8988T (cell line): ENCODE measurements at places on chromosomes 12 and 14.

GRCh38 chr12:101207086-101207780, 2.8 kb downstream of the SLC5A8 start:
- no peak for DNase-seq

DNA sequence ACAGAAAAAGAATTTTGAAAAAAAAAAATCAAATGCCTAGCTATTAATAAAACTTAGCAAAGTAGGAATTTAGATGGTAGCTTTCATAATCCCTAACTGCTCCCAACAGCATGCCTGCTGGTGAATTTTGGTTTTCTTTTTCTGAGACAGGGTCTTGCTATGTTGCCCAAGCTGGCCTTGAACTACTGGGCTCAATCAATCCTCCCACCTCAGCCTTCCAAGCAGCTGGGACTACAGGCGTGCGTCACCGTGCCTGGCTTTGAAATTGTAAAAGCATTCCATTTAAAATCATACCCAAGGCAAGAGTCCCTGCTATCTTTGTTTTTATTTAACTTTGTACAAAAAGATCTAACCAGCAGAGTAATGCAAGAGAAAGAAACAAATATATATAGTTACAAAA, 20.7 kb downstream of the FBXO21 start:
- DNase-seq = no peak

- DNase-seq = no peak
Observed at GRCh38 chr14:76261371-76261811, 109.7 kb downstream of the GPATCH2L start.

DNA sequence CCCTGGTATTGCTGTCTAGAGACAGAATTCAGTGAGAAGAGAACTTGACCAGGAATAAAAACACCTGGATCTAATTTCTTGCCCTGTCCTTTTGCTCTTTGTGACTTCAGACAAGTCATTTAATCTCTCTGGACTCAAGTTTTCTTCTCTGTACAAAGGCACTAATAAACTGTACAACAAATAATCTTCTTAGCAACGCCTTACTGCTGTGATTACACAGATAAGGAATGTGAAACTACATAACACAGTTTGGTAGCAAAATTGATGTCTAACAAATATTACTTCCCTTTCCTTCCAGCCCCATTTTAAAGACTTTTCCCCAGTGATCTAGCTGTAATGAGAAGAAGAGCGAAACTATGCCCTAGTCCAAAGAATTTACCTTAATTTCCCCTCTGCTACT, 69.3 kb downstream of the BCAT1 start:
- no peak for DNase-seq

DNA sequence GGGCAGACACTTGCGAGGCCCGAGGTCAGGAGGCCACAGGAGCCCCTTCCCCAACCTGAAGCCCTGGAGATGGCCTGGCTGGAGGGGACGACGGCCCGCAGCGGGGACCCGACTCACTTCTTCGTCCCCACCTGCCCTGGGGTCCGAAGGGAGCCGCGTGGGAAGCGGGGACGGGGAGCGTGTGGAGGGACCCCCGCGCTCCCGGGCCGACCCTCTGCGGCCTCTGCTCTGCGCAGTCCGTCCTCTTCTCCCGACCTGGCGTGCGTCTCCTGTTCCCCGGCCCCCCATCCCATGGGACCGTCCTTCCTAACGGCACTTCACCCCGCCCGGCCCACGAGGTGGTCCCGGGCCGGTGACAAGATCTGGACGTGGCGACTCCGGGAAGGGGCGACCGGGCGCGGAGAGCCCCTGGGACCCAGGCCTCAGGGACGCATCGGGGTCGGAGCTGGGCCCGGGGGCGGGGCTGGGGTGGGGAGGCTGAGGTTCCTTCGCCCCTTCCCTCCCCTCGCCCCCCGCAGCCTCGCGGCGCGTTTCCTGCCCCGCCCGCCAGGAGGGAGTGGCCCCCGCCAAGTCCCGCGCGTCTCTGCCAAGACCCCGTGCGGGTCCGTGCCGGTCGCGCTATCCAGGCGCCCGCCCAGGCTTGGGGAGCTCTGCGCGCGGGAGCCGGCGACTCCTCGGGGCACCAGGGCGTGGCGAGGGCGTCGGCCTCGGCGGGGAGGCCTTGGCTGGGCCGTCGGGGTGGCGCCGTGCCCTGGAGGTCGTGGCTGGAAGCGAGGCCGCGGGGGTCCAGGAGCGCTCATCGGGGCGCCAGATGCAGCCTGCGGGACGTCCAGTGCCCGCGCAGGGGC, 97.1 kb downstream of the TNFAIP2 start:
- no peak for DNase-seq

DNA sequence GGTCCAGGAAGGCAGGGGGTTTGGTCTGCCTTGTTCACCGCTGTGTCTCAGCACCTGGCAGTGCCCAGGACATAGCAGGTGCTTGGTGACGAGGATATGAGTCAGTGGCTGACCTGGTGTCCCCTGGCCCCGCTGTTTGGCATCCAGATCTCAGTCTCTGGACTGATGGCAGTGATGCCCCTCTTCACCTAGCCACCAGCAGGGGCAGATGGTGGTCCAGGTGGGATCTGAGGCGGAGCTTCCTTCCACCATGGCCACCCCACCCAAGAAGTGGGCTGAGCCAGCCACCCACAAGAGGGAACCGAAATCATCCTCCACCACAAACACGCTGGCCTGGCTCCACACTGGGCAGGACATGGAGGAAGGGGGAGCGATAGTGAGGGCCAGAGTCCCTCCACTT, 16.1 kb upstream of the SH2B3 start:
- DNase-seq = no peak

DNA sequence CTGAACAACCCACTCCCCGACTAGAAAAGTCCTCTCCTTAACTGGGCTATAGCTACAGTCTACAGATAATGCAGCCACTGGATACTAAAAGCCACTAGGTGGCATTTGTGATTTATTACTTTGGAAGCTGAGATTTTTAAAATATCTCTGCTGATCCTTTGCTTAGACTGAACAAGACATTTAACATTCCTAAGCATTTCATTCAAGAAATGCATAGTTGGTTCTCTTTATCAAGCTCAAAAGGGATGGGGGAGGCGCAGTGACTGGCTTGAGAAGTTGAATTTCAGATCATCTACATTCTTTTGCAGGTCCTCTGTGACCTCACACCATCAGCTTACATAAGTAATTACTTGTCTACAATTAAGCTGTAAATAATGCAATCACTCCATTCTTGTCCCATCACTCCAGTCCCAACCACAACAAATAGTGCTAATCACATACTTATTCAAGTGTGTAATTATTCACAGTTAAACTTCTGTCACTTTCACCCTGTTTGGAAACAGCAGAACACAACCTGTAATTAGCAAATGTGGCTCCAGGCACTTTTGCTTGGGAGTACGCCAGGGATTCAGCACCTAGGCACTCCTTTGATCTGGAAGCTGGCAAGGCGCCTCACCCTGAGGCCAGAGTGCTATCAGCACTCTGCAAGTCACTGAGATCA, 203.6 kb downstream of the NOVA1 start:
- DNase-seq = no peak

DNA sequence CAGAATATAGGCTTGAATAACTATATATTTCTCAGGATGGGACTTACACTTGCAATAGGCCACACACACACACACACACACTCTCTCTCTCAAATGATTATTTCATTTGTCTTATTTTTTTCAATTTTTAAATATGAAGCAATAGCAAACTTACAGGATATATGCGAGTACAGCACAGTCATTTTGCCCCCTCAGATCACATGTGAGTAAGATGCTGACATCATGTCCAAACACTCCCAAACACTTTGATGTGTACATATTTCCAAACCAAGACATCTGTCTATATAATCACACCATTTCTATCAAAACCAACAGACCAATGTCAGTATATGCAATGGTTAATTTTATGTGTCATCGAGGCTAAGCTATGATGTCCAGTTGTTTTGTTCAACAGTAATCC, 1535.9 kb upstream of the FLRT2 start:
- DNase-seq = no peak

GRCh38 chr12:13126494-13126893, 23.0 kb upstream of the GSG1 start:
- no peak for DNase-seq

GRCh38 chr12:15719230-15719629, 70.0 kb downstream of the EPS8 start:
- DNase-seq = no peak
